Colonic mucosa (tissue), 4 donors: ENCODE measurements at places on chromosomes 4 and X. TPM values are rescaled to one million over a fixed set of nuclear protein-coding genes. Genes with fewer than 3 reads are reported as not detected.
A peak's percentile ranks its signal among the peaks of the same experiment; 100 is the strongest.

The CT55 gene
- not detected for total RNA-seq

DNA sequence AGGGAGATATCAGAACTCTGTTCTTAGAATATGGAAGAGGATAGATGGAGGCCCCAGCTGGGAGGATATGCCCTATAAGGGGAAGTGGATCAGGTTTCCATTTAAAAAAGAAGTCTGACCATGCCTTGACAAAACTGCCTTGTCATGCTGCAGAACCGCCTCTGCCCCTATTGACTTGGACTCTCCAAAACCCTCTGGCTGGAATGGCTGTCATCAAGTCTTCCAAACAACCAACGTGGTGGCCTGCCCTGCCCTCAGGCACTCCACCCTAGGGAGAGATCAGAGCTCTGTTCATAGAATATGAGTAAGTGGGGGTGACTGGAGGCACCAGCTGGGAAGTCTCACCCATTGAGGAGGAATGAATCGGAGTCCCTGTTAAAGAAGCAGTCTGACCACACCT lies 114.9 kb downstream of the VSIG4 start:
- H3K4me1 ChIP-seq = no peaks in the 10 kb centered on the region
- H3K27ac ChIP-seq = no peak overlapping the region
- no peak for DNase-seq
- H3K4me3 ChIP-seq = no peak overlapping the region
- no peaks in the 10 kb centered on the region for H3K27me3 ChIP-seq

- H3K27ac ChIP-seq = peak overlapping the region; percentile 48
- peak; percentile 46 for DNase-seq
- no peaks in the 10 kb centered on the region for H3K36me3 ChIP-seq
- no peaks in the 10 kb centered on the region for H3K27me3 ChIP-seq
- H3K4me1 ChIP-seq = peaks cover 3% of the 10 kb centered on the region
These were observed 57.0 kb upstream of the ARSJ start for GRCh38 chr4:114036426-114036825.

DNA sequence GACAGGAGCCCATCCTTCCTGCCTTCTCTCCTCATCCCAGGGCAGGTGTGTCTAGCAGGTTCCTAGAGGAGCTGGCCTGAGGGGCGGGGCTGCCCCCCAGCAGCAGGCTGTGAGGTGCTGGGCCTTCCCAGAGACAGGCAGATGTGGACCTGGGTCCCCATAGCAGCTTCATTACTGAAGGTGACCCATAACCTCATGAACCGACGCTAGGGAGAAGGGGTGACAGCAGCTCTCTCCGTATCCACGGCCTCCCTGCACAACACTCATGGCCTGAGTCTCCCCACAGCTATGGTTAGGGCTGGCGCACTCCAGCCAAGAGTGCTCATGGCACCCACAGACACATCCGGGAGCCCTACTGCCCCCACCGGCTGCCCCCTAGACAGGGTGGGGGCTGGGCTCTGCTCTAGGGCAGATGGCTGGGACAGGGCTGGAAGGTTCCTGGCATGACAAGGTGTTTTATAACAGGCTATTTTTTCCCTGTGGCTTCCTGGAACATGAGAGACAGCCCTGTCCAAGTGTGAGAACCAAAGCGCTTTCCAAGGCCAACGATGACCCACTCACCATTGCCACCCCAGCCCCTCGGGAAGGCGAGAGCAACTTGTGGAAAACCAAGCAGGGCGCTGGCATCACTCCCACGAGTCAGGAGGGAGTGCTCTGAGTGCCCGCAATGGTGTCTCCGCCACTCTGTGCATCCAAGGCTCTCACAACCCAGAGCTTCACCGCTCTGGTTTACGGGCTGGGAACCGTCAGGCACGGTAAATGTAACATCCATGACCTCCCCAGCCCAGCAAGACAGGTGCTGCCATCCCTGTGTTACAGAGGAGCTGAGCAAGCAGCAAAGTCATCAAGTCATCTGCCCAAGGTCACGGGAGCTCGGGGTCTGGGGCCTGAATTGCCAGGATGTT lies 59.8 kb downstream of the ACOX3 start:
- no peaks in the 10 kb centered on the region for H3K4me1 ChIP-seq
- no peak for DNase-seq
- no peaks in the 10 kb centered on the region for H3K36me3 ChIP-seq
- no peak overlapping the region for H3K4me3 ChIP-seq
- no peak overlapping the region for H3K27ac ChIP-seq

The RASSF6 gene
- 38.9 TPM for total RNA-seq

GRCh38 chrX:39903343-39903742 lies 194.4 kb downstream of the BCOR start:
- H3K4me1 ChIP-seq = no peaks in the 10 kb centered on the region
- no peaks in the 10 kb centered on the region for H3K27me3 ChIP-seq
- no peak overlapping the region for H3K4me3 ChIP-seq
- no peaks in the 10 kb centered on the region for H3K36me3 ChIP-seq

DNA sequence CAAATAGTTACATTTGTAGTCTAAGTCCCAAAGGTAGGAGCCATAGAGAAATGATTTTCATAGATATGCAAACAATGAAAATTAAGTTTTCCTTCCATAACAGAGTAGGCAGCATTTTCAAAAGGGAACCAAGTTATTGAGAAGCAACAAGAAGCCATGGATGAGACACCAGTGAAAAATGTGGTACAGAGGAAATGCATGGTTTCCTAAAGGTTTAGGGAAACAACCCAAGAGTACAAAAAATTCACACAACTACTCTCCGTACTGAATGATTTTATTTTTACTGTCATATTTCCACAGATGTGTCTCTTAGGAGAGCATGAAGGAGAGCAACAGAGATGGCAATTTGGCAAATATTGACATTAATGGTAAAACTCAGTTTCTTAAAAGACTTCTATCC lies 1408.9 kb upstream of the PCDH7 start:
- no peaks in the 10 kb centered on the region for H3K27me3 ChIP-seq
- DNase-seq = no peak
- H3K36me3 ChIP-seq = no peaks in the 10 kb centered on the region
- no peak overlapping the region for H3K4me3 ChIP-seq

The CD38 gene
- total RNA-seq = 2.5 TPM

GRCh38 chrX:3295731-3296130 lies 50.7 kb downstream of the MXRA5 start:
- DNase-seq = peak; percentile 21
- H3K36me3 ChIP-seq = no peaks in the 10 kb centered on the region
- no peaks in the 10 kb centered on the region for H3K4me1 ChIP-seq
- H3K27ac ChIP-seq = no peak overlapping the region
- no peak overlapping the region for H3K4me3 ChIP-seq

DNA sequence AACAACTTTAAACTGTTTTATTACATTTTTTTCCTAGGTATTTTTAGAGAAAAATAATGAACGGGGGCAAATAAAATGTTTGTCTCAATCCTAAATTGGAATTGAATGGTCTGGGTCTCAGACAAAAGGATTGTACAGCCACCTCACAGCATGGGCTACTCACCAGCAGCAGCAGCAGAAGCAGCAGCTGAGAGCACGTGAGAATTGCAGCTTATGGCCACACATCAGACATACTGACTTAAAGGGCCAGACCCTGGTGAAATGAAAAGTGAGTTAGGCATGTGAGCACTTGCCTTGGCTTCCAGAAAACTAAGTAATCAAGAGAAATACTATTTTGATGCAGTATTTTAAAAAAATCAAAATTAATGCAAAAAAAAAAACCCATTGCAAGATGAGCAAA lies 56.6 kb downstream of the AASDH start:
- H3K27me3 ChIP-seq = no peaks in the 10 kb centered on the region
- no peaks in the 10 kb centered on the region for H3K4me1 ChIP-seq
- no peaks in the 10 kb centered on the region for H3K36me3 ChIP-seq
- no peak overlapping the region for H3K27ac ChIP-seq
- no peak for DNase-seq
- H3K4me3 ChIP-seq = no peak overlapping the region

The NAP1L2 gene
- total RNA-seq = 2.1 TPM

- H3K27me3 ChIP-seq = no peaks in the 10 kb centered on the region
- no peaks in the 10 kb centered on the region for H3K36me3 ChIP-seq
- no peaks in the 10 kb centered on the region for H3K4me1 ChIP-seq
- H3K4me3 ChIP-seq = no peak overlapping the region
- no peak for DNase-seq
- H3K27ac ChIP-seq = no peak overlapping the region
These were observed 38.2 kb upstream of the PLAC8 start for GRCh38 chr4:83152746-83153145.

The TNMD gene
- not detected for total RNA-seq

- no peaks in the 10 kb centered on the region for H3K27me3 ChIP-seq
- H3K4me1 ChIP-seq = no peaks in the 10 kb centered on the region
- H3K27ac ChIP-seq = no peak overlapping the region
- no peak for DNase-seq
- no peak overlapping the region for H3K4me3 ChIP-seq
These were observed 110.7 kb upstream of the ADRA2C start for GRCh38 chr4:3655485-3655884.

- no peaks in the 10 kb centered on the region for H3K4me1 ChIP-seq
- H3K36me3 ChIP-seq = no peaks in the 10 kb centered on the region
- DNase-seq = no peak
- no peak overlapping the region for H3K4me3 ChIP-seq
- no peak overlapping the region for H3K27ac ChIP-seq
These were observed 2.4 kb downstream of the SRD5A3 start for GRCh38 chr4:55348466-55348865.
